ENCODE measurements at places on chromosomes 7 and 10.

- no peak for DNase-seq
Measured at GRCh38 chr7:100719523-100720278, 567 bp upstream of the EPO start.

GRCh38 chr10:15427843-15428414 is 56.8 kb upstream of the FAM171A1 start:
- DNase-seq = peak; percentile 62

DNA sequence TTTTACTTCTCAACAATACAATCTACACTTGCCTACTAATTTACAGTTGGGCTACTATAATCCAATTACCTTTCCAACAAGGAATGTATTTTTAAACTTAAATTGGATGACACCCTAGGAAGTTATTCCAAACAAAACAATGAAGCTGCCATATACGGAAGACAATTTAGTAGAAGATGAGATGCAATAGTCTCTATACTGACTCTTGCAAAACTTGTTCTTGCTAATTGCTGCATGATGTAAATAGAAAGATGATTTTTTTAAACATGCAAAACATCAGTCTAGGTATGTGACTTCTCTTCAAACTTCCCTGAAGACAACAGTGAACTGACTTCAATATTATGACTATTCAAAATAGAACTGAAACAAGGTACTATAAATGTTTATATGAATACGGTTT is 17.6 kb downstream of the NT5C3A start:
- DNase-seq = no peak

- no peak for DNase-seq
Measured at GRCh38 chr7:73906874-73907273, 45.9 kb downstream of the TMEM270 start.

DNA sequence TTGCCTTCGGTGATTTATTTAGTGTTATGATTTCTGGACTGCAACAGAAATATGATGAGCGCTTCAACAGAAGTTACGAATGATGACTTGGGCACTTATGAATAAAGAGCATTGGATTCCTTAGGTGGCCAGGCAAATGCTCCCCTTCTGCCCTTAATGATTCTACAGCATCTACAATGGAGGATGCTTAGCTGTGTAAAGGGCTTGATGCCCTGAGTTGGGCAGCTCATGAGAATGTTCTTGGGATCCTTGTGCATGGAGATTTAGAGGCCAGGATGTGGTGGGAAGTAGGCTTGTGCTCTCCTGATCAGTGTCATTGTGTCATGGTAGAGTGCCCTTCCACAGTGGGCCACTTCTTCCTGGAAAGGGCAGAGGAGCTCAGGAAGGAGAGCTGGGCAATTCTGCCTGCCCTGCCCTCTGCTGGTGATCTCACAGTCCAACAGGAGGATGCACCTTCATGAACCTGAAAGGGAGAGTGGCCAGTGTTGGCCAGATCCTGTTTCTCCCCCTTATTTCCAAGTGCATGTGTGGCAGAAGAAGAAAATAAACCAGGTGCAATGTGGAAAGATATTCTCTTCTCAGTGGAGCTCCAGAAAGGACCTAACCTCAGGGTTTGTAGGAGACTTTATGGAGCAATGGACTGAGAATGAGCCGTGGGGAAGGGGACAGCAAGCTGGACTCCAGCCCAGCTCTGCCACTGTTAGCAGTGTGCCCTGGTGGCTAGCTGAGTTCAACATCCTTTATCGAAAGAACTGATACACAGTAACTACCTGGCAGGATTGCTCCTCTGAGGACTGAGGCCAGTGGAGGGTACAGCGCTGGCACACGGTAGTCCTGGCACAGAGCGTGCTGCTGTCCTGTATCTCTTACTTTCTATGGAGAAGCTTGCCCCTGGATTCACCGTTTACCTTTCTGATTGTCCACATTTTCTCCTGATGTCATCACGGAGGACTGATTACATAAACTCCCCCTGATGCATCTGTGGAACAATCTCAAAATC is 182.9 kb downstream of the BMPER start:
- peak; percentile 68 for DNase-seq
